ENCODE measurements at places on chromosomes 2 and 18.
A peak's percentile ranks its signal among the peaks of the same experiment; 100 is the strongest.

DNA sequence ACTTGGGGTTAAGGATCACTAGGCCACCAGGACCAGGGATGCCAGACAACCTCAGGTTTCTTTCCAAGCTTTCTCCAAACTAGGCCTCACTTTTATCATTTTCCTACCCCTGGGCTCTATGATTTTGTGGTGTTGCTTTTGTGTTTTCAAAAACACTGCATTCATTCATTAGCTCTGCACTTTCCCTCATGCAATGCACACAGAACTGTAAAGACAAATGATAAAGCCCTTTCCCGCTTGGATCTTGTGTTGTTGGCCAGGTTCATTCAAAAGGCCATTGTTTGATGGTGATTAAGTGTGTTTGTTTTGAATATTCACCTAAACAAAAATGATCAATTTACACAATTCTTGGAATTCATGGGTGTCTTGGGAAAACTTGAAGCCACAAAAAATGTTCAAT lies 210.7 kb upstream of the TNP1 start:
- no peak for DNase-seq

DNA sequence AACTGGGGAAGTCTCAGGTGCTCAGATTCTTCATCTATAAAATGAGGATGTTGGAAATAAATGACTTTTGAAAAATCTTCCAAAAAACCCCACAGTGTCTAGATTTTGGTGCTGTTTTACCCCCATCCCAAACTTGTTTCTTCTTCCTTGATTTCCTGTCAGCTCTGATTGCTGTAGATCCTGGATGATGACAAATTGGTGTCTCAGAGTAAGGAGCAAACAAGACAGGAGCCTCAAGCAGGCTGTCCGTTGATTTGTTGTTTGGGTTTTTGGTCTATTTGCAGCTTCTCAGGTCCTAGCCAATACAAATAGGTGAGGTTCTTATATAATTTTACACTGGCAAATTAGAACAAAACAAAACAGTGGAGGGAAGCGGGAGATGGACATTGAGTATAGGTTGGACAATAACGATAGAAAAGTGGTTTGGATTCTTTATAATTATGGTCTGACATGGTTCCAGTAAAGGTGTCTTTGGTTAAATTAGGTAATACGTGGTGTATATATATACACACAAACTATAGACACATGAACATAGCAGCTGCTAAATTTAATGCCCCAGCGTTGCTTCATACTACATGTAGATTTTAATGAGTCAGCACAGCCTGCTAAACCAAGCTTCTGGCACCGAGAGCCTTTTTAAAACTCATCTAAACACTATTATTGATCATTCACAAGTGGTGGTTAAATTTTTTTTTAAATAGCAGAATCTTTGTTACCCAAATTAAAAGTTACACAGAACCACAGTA lies 142.5 kb downstream of the FMNL2 start:
- peak; percentile 39 for DNase-seq

DNA sequence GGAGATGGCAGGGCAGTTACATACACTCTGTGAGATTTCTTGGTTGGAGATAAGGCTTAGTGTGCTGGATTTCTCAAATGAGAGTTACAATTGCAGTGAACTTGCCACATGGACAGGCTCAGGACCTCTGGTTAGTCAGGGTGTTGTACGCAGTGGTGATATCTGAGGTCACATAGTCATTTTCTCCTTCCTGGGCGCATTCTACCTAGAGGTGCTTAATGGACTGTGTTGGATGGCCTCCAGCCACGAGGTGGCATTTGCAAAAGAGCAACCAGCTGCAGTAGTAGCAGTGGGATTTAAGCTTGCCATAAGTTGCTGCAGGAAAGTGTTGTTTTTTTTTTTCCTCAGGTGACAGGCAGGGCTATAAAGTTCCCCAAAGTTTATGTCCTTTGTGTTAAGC lies 173.8 kb upstream of the TMEM200C start:
- no peak for DNase-seq

- DNase-seq: no peak
These were observed 133.5 kb upstream of the SLC14A2 start for GRCh38 chr18:45481821-45482220.

GRCh38 chr2:193240752-193241151 lies 1046.0 kb upstream of the TMEFF2 start:
- DNase-seq: no peak

DNA sequence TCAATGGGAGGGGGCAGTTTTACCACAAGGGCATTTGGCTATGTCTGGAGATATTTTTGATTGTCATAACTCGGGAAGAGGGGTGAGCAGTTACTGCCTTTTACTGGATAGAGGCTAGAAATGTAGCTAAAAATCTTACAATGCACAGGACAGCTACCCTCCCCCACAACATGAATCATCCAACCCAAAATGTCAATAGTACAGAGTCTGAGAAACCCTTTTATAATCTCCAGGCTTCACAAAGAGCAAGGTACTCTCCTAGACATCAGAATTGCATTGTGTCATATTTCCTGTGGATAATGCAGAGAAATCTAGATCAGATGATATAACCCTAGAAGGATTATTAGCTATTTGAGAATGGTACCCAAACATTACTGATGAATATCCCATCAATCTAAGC lies 277.1 kb upstream of the NRP2 start:
- peak; percentile 84 for DNase-seq

DNA sequence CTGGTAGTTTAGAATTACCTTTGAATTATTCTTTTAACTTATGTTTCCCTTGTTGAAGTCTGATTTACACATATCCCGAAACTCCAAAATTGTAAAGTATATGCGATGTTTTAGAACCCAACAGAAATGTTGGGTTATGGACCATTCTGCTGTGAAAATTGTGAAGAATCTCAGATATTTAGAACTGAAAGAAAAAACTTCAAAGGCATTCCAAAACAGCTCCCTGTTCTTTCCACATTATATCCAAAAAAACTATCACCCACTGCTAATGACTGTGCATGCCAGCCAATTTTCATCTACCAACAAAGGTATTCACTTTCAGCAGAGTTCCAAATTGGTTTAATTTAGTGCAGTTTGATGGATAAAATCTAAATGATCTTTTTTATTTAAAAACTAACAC lies 21.5 kb upstream of the PDE1A start:
- no peak for DNase-seq

DNA sequence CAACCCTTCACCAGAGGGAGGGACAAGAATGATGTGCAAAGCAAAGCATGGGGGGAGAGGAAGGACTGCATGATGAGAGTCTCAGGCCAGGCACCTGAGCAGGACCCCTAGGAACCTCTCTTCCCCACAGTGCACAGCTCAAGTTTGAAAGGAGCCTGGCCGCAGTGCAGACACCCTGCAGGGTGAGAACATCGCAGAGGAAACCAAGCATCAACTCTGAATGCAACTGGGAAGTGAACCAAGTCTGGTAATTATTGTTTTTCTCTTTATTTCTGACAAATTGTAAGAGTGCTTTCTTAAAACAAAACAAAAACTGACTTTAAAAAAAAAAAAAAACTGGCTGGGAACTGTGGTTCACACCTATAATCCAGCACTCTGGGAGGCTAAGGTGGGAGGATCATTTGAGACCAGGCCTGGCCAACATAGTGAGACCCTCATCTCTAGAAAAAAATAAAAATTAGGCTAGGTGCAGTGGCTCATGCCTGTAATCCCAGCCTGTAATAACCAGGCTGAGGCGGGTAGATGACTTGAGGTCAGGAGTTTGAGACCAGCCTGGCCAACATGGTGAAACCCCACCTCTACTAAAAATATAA lies 15.3 kb downstream of the NPC1 start:
- no peak for DNase-seq

GRCh38 chr2:224532931-224533330 lies 52.2 kb downstream of the CUL3 start:
- no peak for DNase-seq

DNA sequence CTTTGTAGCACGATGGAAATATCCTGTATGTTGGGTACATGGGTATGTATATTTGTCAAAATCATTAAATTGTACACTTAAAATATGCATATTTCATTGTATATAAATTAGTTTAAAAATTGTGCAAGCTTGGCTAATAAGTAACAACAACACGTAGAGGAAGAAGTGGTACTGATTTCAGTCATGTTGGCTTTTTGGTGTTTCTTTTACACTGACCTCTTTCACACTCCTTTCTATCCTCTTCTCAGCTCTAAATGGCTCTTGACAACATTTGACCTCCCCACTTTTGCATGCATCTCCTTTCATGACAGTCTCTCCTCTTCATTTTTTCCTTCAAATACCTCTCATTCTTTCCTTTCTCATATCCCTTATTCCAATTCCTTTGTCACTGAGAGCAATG lies 801.4 kb upstream of the ZEB2 start:
- DNase-seq: no peak
